ENCODE measurements at places on chromosomes 6 and 20.

DNA sequence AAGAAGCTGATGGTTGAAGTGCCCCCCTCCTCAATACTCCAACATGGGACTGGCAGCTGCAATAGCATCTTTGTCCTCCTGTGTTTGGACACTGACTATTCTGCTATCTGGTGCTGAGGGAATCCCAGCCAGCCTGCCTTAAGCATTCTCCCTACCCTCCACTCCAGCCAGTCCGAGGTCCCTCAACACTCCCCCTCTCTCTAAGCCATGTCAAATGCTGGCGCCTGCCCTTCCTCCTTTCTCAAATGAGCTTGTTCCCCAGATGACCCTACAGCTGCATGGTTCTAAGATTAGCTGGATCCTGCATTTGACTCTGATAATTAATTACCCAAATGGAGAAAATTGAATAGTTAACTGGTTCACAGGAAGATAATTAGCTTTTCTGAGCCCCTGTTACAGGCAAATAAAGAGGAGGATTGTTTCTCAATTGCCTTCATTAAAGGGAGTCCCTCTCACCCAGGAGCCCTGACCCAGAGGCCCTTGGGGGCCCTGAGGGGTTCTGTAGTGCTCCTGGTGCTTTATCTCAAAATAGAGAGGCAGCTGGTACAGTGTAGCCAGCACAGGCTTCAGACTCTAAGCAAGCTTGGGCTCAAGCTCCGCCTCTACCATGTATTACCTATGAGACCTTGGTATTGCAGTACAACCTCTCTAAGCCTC lies 37.9 kb upstream of the CHD6 start:
- DNase-seq = no peak

GRCh38 chr6:35919827-35920751 lies 809 bp downstream of the SRPK1 start:
- peak; percentile 38 for DNase-seq

- DNase-seq = no peak
These were observed 17.0 kb upstream of the MEP1A start for GRCh38 chr6:46776070-46776712.

- DNase-seq = no peak
These were observed 130.5 kb upstream of the CNR1 start for GRCh38 chr6:88296694-88297093.

DNA sequence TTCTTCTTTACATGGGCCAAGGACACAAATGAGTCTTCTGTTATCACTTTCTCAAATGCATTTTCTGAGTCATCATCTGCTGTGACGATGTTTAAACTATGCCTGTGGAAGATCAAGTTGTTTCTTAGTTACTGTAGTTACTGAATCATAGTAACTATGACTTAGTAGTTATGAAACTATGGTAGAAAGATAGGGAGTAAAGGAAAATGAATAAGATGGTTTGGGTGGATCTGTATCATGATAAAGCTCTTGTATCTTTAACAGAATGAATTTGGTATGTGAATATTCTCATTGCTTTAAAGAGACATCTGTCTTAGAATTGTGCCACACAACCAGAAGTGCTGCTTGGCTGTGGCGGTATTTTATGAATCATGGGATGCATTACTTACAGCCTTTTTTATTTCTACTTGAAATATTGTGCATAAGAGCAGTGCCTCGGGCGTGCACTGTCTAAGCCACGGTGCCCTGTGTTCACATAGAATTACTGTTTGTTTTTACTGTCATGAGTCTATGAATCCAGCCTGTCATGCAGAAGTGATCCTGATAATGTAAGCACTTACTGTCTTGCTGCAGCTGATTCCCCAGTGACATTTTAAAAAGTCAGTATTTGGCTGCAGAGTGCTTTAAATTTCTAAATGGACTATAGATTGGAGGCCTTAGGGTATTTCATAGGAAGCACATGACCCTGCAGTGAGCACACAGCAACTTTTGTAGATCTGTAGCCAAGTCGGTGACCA lies 215.2 kb downstream of the TMEM242 start:
- no peak for DNase-seq

DNA sequence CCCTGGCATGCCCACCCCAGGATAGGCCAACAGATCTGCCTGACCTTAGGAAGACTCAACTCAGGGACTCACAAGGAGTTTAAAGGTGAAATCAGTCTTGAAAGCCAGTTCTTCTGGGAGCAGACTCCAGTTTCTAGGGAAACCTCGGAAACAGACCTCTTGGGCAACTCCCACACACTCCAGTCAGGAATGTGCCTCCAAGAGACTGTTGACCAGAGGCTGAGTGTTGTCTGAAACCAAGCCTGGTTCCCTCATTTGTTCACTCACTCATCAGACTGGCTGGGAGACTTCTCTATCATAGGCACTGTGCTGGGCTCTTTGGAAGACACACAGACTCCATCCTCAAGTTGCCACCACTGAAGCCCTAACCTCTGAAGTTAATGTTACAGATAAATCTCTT lies 1.8 kb downstream of the TREM1 start:
- no peak for DNase-seq

- no peak for DNase-seq
These were observed 170.0 kb upstream of the LAMA2 start for GRCh38 chr6:128712898-128713297.

GRCh38 chr6:148109732-148110131 lies 232.9 kb upstream of the SASH1 start:
- DNase-seq = no peak

- no peak for DNase-seq
These were observed 64.5 kb upstream of the BMP6 start for GRCh38 chr6:7661364-7661763.

DNA sequence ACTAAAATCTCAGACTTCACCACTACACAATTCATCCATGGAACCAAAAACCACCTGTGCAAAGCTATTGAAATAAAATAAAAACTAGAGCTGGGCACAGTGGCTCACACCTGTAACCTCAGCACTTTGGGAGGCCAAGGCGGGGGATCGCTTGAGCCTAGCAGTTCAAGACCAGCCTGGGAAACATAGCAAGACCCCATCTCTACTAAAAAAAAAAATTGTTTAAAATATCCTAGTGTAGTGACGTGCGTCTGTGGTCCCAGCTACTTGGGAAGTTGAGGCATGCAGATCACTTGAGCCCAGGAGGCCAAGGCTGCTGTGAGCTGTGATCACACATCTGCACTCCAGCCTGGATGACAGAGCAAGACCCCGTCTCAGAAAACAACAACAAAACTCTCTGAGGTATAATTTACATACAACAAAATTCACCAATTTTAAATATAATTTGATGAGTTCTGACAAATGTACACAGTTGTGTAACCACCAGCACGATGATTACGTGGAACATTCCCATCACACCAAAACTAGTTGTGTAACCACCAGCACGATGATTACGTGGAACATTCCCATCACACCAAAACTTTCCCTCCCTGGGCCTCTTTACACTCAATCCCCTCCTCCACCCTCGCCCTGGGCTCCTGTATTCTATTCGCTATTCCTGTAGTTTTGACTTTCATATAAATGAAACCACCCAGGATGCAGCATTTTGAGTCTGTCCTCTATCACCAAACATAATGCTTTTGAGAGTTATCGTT lies 107.5 kb downstream of the TAF4 start:
- DNase-seq = no peak

DNA sequence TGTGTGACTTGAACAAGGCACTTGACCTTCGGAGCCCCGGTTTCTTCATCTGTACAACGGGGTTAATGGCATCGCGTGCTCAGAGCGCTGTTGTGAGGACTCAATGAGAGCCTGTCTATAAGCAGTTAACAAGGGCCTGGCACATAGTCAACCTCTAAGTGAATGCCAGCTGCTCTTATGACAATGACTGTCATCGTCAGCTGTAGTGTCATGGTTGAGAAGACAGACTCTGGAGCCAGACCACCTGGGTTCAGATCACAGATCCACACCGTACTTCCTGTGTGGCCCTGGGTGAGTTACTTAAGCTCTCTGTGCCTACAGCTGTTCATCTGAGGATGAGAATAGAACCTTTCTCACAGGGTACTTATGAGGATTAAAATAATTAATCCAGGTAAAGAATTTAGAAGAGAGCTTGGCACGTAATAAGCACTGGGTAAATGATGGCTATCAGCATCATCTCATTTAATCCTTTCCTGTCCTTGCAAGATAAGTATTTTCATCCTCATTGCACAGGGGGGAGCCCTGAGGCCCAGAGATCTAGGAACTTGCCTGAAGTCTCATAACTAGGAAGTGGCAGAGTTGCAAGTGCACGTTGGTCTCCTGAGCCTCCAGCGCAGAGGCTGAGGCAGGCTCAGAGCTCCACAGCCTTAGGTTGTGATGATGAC lies 105.3 kb downstream of the EYA2 start:
- DNase-seq = no peak

DNA sequence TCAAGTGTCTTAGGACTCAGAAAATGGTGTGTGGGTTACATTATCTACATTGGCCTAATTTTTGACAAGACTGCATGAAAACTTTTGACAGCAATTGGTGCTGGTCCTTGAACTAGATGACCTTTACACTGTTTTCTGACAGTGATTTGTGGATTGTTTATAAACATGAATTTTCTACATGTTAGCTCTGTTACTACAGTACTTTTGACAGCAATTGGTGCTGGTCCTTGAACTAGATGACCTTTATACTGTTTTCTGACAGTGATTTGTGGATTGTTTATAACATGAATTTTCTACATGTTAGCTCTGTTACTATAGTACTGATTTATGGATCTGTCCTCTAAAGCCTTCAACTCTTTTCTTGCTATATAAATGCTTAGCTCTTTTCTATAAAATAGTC lies 16.7 kb downstream of the KCTD20 start:
- DNase-seq = no peak

GRCh38 chr20:34240693-34241615 lies at the start of gene ASIP:
ASIP (plus strand) TSS chr20:34241423; CDS start chr20:34260375, 18,952 bp downstream.
- DNase-seq = no peak

DNA sequence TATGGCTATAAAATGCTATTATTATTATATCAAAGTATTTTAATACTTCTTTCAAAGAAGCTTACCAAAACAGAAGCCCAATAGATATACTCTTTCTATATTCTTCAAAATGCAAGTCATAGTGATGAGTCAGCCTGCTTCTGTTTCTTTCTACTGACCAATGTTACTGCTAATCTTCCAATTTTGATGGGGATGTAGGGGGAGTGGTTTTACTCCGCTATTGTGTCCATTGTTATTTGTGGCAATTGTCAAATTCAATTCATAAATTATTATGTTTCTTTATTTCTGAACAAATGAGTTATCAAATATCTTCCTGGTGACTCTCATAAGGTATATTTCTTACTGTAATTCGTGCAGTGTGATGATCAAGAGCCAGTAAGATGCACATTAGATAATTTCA lies 221.5 kb upstream of the DEFB112 start:
- DNase-seq = no peak

- DNase-seq = no peak
These were observed 1334.5 kb upstream of the ADGRB3 start for GRCh38 chr6:67300430-67301040.

- DNase-seq = no peak
These were observed 36.6 kb downstream of the MTRES1 start for GRCh38 chr6:107064579-107065065.

DNA sequence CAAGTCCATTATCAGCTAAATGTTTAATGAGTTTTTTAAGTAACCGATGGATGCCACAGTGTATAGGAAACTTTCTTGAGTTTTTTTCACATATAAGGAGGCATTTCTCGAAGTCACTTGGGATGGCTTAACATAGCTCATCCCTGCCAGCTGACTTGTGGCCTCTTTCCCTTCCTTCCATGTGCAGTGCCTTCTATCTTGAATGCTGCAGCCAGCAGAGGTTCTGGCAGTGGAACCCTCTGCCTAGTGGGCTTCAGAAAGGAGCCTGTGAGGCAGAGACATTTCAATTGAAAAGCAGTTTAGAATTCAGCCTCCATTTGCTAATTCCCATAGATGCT lies 51.9 kb downstream of the AKAP12 start:
- DNase-seq = no peak

- no peak for DNase-seq
These were observed 155.1 kb downstream of the SLC24A3 start for GRCh38 chr20:19367591-19367990.

All from stimulated activated CD8-positive, alpha-beta memory T cell treated with anti-CD3 and anti-CD28 coated beads, Interleukin-7, amount 100 ng/mL, for 4 hours (primary cell).